HT1080 (cell line): ENCODE measurements at places on chromosomes 1 and 21. TPM values are rescaled to one million over a fixed set of nuclear protein-coding genes. Genes with fewer than 3 reads are reported as not detected.

NOTCH2 gene
- total RNA-seq: 73.6 and 78.5 TPM in 2 replicates

SYT14 gene
- 5.9 and 8.3 TPM in 2 replicates for total RNA-seq

DLGAP3 gene
- 0.05 and 0.13 TPM in 2 replicates for total RNA-seq

KDF1 gene
- total RNA-seq: not detected in 2 replicates

PYHIN1 gene
- 0.26 TPM in 1 of 2 replicates, not detected in the other for total RNA-seq

TRIM17 gene
- total RNA-seq: not detected in 2 replicates

FCER1A gene
- total RNA-seq: not detected in 2 replicates

PCNX2 gene
- total RNA-seq: 10.5 and 15.3 TPM in 2 replicates

PHACTR4 gene
- total RNA-seq: 9.4 and 15.6 TPM in 2 replicates

GRIK3 gene
- total RNA-seq: not detected in 2 replicates

SMIM1 gene
- 0.26 and 1.1 TPM in 2 replicates for total RNA-seq

BCAN gene
- 0.03 TPM in 1 of 2 replicates, not detected in the other for total RNA-seq

TMEM69 gene
- 47.5 and 66.8 TPM in 2 replicates for total RNA-seq

CALML6 gene
- total RNA-seq: not detected in 2 replicates

KRTAP19-1 gene
- not detected in 2 replicates for total RNA-seq

PODN gene
- not detected in 2 replicates for total RNA-seq

HEYL gene
- total RNA-seq: not detected in 2 replicates

CYB561D1 gene
- 2.6 and 2.7 TPM in 2 replicates for total RNA-seq

HFM1 gene
- 0.05 and 0.20 TPM in 2 replicates for total RNA-seq

ZNF683 gene
- not detected in 2 replicates for total RNA-seq

CTSE gene
- total RNA-seq: 0.17 and 0.34 TPM in 2 replicates

CDA gene
- 5.8 and 15.0 TPM in 2 replicates for total RNA-seq

FAM131C gene
- total RNA-seq: 0.30 and 2.1 TPM in 2 replicates

ADAM30 gene
- not detected in 2 replicates for total RNA-seq

OSBPL9 gene
- 28.5 and 34.3 TPM in 2 replicates for total RNA-seq

ATP1A2 gene
- total RNA-seq: not detected in 2 replicates

CD58 gene
- 33.5 and 43.8 TPM in 2 replicates for total RNA-seq

CLDN14 gene
- total RNA-seq: 0.13 TPM in 1 of 2 replicates, not detected in the other

PCP4L1 gene
- total RNA-seq: 0.10 and 0.27 TPM in 2 replicates

PADI3 gene
- total RNA-seq: 0.39 and 0.57 TPM in 2 replicates

PPM1J gene
- 0.27 and 0.59 TPM in 2 replicates for total RNA-seq

TLR5 gene
- not detected in 2 replicates for total RNA-seq

ADCY10 gene
- total RNA-seq: not detected in 2 replicates

SV2A gene
- total RNA-seq: 23.1 and 27.7 TPM in 2 replicates

TAS1R1 gene
- not detected in 2 replicates for total RNA-seq

CREB3L4 gene
- 9.0 and 11.2 TPM in 2 replicates for total RNA-seq

MYOM3 gene
- total RNA-seq: 0.97 and 1.5 TPM in 2 replicates

UBL4B gene
- not detected in 2 replicates for total RNA-seq

KCNE1 gene
- total RNA-seq: not detected in 2 replicates
